Effector memory CD8-positive, alpha-beta T cell (primary cell): ENCODE measurements at places on chromosomes 2 and 18.

- no peak for DNase-seq
Measured at GRCh38 chr2:110149330-110150220, 34.0 kb upstream of the MALL start.

GRCh38 chr2:173415431-173416381, 61.0 kb downstream of the CDCA7 start:
- no peak for DNase-seq

DNA sequence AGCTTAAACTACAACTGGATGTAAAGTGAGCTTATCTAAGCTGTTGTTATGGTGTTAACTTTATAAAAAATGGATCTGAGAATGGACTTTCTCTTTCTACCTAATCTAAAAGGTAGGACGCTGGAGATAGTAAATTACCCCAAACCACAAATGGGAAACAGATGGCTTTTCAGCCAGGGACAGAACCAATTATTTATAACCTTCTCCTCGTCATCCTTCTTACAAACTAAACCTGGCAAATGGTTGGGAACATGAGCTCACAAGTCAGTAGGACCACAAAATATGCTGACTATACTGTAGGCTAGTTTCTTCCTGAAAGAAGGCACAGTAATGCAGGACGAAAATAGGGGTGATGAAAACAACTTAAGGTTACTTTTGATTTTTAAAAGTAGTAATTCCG, 32.7 kb upstream of the ZDBF2 start:
- no peak for DNase-seq

GRCh38 chr2:236965021-236965840, 120.5 kb upstream of the COPS8 start:
- no peak for DNase-seq

- peak; percentile 50 for DNase-seq
Measured at GRCh38 chr2:96325884-96326255, 753 bp downstream of the ITPRIPL1 start.

DNA sequence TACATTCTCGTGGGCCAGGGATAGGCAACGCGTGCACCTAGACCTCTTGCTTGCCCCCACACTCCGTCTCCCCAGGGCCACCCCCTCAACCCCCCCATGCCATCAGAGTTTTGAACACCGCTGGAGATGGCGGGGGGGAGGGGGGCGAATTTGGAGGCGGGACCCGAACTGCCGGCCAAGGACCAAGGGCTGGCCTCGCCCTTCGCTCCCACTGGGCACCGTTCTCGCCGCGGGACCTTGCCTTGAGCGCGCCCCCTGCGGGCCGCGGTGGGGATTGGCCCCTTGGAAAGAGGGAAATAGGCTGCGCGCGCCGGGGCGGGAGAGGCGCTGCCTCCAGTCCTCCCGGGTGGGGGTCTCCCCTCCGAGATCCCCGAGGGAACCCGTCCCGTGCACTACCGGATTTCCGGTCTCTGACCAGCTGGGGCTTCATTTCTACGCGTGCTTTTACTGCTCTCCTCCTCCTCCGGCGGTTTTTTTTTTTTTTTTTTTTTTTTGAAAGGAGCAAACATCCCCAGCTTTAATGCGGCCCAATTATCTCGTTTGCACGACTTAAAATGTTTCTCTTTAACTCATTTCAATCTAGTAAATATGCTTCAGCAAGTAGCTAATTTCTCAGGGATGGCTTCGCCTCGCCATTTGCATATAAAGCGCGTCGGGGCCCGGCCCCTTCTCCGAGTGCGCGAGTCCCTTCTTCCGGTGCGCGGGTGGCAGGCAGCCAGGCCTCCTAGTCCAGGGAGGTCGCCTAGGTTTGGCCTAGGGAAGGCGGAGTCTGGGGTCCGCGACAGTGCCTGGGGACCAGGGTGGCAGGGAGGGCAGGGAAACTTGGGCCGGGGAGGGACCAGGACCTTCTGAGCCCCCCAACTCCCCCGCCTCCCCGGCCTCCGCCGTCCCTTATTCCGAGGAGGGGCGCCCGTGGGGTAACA, 10.0 kb upstream of the GBX2 start:
- DNase-seq: peak; percentile 12

- no peak for DNase-seq
Measured at GRCh38 chr2:200786423-200786822, 25.3 kb upstream of the BZW1 start.

DNA sequence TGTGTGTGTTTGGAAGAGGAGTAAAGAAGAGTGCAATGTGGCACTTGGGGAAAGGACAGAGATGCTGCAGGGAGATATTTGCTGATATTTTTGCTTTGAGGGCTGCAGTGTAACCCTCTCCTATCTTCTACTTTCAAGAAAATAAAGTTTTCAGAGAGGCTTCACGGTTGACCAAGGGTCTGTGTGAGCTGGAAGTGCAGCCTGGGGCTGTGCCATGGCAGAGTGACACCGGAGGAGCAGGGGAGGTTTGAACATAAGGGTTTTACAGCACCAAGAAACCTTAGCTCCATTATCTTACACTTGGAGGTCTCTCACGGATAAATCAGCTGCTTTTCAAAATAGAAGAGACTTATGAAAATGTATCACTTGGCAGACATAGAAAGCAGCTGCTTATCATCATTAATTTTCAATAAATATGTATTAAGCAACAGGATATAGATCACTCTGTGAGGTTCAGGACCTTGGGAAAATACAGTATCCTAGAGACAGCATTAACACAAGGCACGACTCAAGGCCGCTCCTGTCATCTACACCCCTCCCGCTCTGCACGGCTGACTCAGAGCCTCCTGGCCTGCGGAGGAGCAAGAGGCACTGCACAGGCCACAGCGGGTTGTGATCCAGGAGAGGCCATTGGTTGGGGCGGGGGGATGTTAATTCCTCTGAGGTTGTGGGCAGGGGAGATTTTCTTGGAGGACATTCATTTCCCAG, 127.8 kb downstream of the COPS8 start:
- DNase-seq: no peak

DNA sequence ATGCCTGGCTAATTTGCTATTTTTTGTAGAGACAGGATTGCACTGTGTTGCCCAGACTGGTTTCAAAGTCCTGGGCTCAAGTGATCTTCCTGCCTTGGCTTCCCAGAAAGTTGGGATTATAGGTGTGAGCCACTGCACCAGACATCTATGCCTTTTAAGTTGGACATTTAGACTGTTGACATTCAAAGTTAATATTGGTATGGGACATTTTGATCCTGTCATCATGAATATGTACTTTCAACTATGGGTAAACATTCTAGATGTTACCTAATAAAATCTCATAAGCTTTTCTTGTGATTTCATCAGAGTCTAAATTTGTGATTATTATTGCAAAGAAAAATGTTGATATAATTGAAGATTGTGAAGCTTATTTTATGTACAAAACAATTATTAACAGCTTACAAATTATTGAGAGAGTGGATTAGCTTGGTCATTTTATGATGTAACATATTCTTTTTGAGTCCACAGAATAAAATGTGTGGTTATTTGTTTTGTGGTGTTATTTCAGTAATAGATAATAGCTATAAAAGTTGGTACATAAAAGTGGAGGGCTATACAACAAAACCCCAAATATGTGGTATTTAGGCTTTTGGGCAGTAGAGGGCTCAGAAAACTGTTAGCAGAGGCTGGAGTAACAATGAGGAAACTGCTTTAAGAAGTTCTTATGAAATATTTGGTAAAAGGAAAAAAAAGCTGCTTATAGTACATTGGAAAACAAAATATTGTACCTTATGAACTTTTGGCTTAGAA, 41.4 kb downstream of the STARD6 start:
- no peak for DNase-seq

- DNase-seq: no peak
Measured at GRCh38 chr2:157307021-157307420, 18.6 kb downstream of the ERMN start.
